Karpas-422 (cell line): ENCODE measurements at places on chromosomes 3 and 15.
A peak's percentile ranks its signal among the peaks of the same experiment; 100 is the strongest.

DNA sequence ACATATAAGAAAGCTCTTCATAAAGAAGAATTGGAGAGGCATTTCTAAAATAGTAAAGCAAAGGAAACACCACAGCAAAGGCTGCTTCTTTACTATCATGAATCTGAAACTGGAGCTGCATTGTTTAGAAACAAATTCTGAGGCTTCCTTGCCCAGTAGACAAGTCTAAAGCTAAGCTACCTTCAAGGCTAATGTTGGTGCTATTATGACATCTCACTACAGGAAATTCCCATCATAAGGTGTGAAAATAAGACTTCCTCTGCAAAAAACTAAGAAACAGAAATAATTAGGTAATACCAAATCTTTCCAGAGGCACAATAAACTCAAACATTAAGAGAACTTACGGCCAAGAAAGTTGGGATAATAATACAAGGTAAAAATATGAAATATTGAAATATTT is 89.9 kb upstream of the P3H2 start:
- no peak for DNase-seq

- no peak for DNase-seq
These were observed 219.0 kb downstream of the NFKBIZ start for GRCh38 chr3:102068327-102068726.

DNA sequence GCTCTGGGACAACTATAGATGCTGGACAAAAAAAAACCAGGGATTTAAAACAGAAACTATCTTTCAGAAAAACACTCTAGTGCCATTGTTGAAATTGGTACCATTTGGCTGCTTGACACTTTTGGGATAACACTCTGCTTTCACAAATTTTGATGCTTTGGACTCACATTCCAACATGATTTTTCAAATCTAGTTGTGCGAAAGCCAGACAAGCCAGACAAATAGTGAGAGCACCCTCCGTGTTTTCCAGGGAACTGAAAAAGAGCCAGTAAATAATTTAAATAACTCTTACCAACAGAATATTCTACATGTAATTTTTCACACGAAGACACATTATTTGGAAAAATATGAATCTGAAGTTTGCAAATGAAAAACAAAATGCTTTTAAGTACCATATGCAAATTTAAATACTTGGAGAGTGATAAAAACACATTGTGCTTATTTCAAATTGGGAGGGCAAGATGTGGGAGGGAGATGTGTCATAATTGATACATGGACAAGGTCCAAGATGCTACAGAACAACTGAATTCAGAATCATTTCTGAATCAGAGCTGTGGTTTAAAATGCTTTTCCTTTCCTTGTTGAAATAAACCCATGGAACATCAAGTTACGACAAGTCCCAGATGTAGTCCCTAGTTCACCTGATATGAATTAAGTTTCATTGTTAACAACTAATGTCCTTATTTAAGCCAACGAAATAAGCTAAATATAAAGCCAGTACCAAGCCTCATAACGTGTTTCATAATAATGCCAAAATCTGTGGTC is 144.2 kb upstream of the SOX2 start:
- DNase-seq: no peak

GRCh38 chr15:63473749-63473998 is 30.7 kb upstream of the USP3 start:
- no peak for DNase-seq

- no peak for DNase-seq
These were observed 206.7 kb upstream of the TBC1D5 start for GRCh38 chr3:17949101-17949500.

DNA sequence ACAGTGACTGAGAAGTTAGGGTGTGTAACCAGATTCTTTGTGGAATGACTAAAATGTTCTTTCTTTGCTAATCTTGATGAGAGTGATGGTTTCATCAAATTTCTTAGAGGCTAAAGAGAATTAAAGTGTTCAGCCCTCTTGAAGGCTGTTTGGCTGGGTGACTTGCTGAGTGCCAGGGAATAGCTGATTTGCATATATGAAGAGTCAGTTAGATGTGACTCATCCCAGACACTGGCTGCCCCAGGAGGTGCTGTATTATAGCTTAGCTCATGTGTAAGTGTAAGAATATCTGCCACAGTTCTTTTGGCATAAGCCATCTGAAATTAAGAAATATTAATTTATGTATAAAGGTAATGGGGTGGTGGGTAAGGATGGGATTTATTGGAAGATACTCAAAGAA is 535.1 kb downstream of the NLGN1 start:
- no peak for DNase-seq

GRCh38 chr15:25548600-25548999 is 109.8 kb upstream of the UBE3A start:
- no peak for DNase-seq

DNA sequence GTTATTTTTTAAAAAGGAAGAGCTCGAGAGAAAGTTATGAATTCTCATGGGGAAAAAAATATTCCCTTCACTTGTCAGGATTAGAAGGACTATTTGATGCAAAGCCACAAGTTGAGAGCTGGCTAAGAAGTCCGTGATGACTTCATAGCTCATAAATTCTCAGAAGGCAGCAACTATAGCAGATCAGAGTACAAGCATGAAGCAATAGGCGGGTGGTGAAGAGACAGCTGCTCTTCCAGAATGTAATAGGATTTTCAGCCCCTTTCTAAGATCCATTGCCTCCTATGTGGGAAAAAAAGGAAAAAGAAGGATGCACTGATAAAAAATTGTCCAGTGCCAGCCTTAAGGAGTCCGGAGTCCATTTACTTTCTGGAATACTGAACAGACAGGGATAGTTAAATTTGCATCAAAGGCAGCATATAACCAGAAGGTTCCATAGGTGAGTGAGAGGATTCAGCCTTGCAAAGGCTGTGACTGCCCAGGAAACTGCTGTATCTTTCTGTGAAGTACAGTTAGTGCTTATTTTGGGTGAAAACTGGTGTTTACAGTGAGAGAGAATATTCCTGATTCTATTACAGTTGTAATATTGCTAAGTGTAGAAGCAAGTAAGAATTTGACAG is 929.5 kb upstream of the ALCAM start:
- no peak for DNase-seq

GRCh38 chr3:42960786-42961185 is 18.3 kb upstream of the GASK1A start:
- DNase-seq: no peak

DNA sequence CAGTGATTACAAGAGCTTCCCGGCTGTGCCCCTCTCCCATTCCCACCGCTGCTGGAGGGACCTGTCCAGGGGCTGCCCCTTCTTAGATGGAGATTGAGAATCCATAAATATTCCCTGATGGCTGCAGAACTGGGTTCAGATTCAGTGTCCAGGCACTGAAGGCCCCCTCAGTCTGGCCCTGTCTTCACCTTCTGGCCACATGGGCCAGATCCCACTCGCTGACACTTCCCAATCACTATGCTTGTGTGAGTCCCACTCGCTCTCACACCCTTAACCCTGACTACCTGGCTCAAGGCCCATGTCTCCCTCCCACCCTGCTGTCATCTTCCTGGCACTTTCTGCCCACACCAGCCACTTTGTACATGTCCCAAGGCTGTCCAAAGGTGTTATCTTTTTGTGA is 15.5 kb upstream of the MRPS22 start:
- DNase-seq: no peak

DNA sequence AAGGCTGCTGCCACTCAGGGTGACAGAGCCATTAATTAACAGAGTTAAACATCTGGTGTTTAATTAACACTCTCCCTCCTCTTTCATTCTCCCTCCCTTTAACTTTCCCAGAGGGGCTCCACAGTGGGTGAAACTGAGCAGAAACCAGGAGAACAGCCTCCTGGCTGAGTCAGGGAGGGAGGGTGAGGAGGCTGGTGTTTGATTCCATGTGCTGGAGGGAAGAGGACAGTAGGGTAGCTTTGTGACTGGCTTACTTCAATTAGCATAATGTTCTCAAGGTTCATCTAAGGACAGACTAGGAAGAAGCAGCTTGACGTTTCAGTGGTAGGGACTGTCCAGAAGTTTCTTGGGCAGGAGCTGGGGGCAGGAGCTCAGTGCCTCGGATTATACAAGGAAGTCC is 62.8 kb downstream of the SEMA5B start:
- no peak for DNase-seq

GRCh38 chr3:39202094-39202493 is 9.7 kb upstream of the XIRP1 start:
- no peak for DNase-seq

DNA sequence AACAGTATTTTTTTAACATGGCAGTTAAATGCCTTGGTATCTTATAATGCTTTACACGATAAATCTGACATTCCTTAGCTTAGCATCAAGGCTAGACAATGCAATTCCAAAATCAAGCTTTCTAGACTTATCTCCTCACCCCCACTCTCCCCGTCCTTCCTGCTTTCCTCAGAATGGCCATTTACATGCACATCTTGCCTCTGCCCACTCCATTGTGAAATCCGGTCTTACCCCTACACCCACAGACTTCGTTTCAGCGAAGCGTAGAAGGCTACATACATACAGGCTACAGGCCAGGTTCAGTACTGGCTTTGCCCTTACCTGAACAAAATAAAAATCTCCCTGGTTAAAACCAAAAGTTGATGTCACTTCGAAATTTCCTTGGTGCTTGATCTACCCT is 58.6 kb upstream of the SLC12A8 start:
- DNase-seq: no peak

DNA sequence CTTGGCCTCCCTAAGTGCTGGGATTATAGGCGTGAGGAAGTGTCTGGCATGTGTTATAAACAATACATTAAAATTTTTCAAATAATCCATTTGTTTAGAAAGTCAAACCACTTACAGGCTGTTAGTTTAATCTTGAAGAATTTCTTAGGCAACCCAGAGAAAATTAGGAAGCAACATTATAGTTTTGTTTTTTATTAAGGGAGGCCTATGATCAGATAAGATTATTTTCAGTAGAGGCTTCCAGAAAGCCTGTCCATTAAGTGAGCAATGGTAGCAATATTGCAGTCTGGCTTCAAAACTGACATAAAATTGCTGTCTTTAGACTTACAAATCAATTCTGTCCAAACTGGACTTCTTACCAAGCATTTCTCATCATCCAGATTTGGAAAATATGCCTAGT is 49.6 kb downstream of the CD47 start:
- DNase-seq: no peak

DNA sequence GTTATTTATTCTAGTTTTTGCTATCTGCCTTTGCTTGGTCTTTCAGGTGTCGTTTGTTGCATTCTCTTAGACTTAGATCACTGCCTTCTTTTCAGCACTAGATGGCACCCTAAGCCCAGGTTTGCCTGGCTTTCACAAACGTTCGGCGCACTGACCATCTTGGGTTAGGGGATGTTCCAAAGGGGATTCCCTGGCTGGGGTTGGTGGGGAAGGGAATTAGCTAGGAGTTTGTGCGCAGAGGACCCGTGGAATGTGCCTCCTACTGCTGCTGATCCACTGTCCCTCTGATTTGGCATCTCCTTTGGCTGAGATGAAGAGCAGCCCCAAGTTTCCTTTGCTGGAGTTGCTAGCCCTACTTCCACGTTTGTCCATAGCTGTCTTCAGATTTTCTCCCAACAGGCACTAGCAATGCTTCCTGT is 33.9 kb downstream of the PFN2 start:
- peak; percentile 88 for DNase-seq

DNA sequence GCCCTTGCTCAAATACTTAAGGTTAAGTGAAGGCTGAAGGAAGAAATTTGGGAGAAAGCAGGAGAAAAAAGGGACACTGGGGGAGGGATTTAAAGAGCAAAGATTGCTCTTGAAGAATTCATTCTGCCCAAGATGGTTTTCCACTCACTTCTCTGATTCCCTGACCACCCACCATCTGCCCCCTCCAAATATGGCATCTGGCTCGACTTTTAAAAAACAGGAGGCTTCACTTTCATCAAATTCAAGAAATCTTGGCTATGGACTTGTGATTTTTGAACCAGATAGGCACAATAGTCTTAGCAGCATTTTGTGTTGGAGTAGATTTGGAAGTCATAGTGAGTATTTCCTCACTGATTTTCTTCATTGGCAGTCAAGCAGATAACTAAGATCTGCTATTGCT is 574.4 kb upstream of the SUCLG2 start:
- no peak for DNase-seq

GRCh38 chr15:72965671-72966070 is 86.6 kb upstream of the NEO1 start:
- DNase-seq: no peak

DNA sequence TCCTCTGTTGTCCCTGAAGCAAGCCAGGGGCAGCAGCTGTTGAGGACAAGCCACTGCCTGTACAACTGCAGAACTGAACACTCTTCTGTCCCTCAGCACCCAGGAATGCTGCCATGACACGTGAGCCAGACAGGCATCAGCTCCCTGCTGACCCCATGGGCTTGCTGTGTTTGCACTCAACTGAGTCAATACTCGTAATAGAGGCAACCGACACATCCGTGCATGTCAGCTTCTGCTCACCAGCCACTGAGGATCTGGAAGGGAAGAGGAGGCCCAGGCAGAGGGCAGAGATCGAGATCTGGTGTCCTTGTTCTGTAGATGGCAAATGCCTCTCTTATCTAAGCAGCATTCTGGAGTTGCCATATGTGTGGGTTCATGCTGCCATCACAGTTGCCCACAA is 54.3 kb upstream of the SEC61A1 start:
- no peak for DNase-seq

DNA sequence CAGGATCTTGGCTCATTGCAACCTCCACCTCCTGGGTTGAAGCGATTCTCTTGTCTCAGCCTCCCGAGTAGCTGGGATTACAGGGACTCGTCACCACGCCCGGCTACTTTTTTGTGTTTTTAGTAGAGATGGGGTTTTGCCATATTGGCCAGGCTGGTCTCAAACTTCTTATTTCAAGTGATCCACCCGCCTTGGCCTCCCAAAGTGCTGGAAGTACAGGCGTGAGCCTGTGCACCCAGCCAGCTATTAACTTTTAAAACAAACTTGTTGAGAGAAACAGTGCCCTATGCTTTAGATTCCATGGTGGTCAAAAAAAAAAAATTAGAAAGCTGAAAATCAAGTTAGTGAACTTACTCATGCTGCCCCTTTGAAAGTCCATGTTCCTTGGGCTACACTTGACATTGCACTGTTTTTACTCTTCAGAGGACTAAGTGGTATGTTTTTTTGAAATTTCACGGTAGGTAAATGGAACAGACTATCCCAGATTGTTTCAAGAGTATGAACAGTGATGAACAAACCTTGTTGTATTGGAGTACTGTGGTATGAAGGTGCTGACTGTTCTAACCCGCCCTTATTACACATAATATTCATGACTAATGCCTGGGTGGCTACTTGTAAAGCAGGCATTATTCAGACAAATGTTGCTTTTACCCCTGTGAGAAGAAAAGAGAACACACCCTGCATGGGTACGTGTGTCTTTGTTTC is 206.9 kb downstream of the KLHL25 start:
- no peak for DNase-seq

GRCh38 chr3:158308236-158308928 is 198.5 kb downstream of the RSRC1 start:
- DNase-seq: no peak

DNA sequence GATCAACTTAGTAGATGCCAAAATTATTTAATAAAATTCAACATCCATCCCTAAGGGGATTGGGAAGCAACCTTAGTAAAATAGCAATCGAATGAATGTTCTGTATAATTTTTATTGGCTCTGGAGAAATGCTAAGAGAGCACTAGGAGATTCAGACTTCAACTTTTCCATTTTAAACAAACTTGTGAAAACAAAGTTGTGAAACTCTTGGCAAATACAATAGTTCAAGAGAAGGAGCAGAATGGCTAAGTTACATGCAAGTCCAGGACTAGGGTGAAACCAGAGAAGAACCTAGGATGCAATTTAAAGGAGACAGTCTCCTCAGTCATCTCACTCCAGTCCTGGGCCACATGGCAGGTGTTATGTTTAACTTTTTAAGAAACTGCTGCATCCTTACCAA is 16.7 kb upstream of the ZNF280D start:
- no peak for DNase-seq
